ENCODE measurements at places on chromosomes 5 and 9. TPM values are rescaled to one million over a fixed set of nuclear protein-coding genes. Genes with fewer than 3 reads are reported as not detected.

DNA sequence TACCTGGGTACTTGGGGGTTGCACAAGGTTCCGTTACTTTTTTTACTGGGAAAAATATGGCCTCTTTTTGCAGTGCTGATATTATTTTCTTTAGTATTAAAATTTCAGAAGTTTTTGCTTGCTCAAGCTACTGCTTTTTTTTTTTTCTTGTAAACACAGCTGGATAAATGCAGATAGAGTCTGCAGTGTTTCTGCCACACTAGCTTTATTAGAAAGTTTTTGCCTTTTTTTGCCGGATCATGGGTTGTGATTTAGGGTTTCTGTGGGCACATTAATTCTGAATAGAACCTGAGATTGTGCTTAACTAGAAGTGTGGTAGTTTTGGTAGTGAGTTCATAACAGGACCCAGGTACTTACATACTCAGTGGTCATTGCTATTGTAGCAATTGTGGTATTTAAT lies 19.9 kb downstream of the KIAA1958 start:
- no peaks in the 10 kb centered on the region for H3K27me3 ChIP-seq
- H3K4me1 ChIP-seq, result no peaks in the 10 kb centered on the region
- no peak overlapping the region for H3K27ac ChIP-seq
- no peak for DNase-seq
- no peak overlapping the region for H3K4me3 ChIP-seq

GRCh38 chr9:130137081-130137640 lies 35.0 kb upstream of the NCS1 start:
- H3K27me3 ChIP-seq, result no peaks in the 10 kb centered on the region
- no peak overlapping the region for H3K27ac ChIP-seq
- peaks cover 5% of the 10 kb centered on the region for H3K4me1 ChIP-seq
- H3K36me3 ChIP-seq, result no peaks in the 10 kb centered on the region
- no peak overlapping the region for H3K4me3 ChIP-seq

DNA sequence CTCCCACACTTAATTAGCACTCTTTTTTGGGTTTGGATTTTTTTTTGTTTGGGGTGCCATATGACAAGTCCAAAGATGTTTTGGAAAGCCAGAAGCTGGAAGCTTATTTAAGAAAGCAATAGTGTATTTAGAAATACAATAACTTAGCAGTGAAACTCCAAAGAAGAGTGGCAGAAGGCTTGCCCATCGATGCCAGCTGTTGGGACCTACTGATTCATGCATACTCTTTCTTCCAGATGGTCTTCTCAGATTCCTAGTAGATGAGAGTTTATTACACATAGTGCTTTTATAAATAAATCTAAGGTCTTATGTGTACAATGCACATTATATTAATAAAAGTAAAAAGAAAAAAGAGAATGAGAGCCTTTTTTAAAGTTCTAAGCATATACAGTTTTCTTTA lies 374.6 kb downstream of the OSTF1 start:
- no peaks in the 10 kb centered on the region for H3K27me3 ChIP-seq
- H3K4me3 ChIP-seq, result no peak overlapping the region
- H3K4me1 ChIP-seq, result no peaks in the 10 kb centered on the region
- H3K27ac ChIP-seq, result no peak overlapping the region
- no peak for DNase-seq

GRCh38 chr5:72845889-72846288 lies 29.4 kb downstream of the TNPO1 start:
- H3K36me3 ChIP-seq, result no peaks in the 10 kb centered on the region
- no peaks in the 10 kb centered on the region for H3K27me3 ChIP-seq
- no peak overlapping the region for H3K4me3 ChIP-seq
- H3K27ac ChIP-seq, result no peak overlapping the region

- H3K27me3 ChIP-seq, result no peaks in the 10 kb centered on the region
- H3K4me3 ChIP-seq, result no peak overlapping the region
- no peaks in the 10 kb centered on the region for H3K4me1 ChIP-seq
- H3K36me3 ChIP-seq, result no peaks in the 10 kb centered on the region
- no peak for DNase-seq
Observed at GRCh38 chr5:66886941-66887340, 290.7 kb downstream of the MAST4 start.

DNA sequence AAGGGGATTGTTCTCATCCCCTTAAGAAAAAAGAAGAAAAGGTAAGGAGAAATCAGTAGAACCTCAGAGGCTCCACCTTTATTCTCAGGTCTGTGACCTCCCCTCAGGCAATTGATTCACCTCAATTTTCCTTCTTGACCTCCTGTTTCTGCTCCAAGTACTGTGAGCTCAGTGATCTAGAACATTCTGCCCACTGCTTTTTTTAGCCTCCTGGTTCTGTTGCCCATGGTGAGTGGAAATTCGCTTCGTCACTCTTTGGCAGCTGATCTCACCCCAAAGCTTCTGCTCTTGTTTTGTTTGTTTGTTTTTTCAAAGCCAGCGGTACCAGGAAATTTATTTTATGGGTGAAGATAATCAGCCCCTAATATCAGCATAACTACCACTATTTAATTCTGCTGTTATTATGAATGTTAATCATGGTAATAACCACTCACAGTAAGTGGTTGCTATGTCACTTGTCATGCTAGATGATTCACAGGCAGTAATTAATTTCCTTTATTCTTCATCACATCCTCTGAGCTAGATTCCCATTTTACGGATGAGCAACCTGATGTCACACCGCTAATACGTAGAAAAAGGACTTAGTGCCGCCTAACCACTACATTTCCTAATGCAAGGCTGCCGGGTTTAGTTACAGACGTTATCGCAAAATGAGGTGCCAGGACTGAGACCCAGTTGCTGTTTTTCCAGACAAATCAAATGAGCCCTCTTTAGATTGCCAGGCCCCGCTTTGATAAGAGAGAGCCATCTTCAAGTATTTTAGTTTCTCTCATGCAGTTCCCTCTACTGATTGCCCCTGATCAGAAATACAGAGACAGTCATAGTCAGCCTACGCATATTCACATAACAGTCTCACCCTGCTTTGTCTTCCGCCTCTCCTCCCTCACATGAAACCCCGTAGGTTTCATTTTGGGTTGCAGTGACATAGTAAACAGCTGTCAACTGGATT lies 78.2 kb downstream of the CYFIP2 start:
- H3K4me1 ChIP-seq, result no peaks in the 10 kb centered on the region
- H3K27me3 ChIP-seq, result no peaks in the 10 kb centered on the region
- DNase-seq, result no peak

TOR4A gene
- 2.3 TPM for total RNA-seq

CARD19 gene
- total RNA-seq, result 51.3 TPM

GRCh38 chr9:136107155-136107952 lies 11.3 kb downstream of the TMEM250 start:
- peak overlapping the region; percentile 82 for H3K27ac ChIP-seq
- no peaks in the 10 kb centered on the region for H3K36me3 ChIP-seq
- no peak for DNase-seq
- peaks cover 55% of the 10 kb centered on the region for H3K4me1 ChIP-seq
- H3K4me3 ChIP-seq, result peak overlapping the region; percentile 46

DNA sequence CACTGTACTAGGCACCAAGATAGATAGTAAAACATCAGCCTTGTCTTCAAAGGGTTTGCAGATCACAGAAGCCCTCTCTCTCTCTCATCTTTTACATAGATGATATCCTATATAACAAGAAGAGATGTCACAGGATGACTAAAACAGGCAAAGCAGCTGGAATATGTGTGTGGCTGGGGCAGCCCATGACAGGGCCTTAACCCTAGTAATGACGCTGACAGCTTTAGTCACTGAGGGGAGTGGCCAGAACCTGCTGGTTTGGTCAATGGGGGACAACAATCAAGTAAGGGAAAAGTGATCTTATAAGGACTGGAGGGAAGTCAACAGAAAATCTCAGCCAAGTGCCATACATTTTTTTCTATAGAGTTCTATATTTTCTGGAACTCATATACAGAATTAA lies 41.9 kb upstream of the RIC1 start:
- H3K4me1 ChIP-seq, result peaks cover 24% of the 10 kb centered on the region
- peak overlapping the region; percentile 61 for H3K27ac ChIP-seq
- H3K27me3 ChIP-seq, result no peaks in the 10 kb centered on the region
- H3K4me3 ChIP-seq, result no peak overlapping the region
- H3K36me3 ChIP-seq, result no peaks in the 10 kb centered on the region

NAIP gene
- 59.4 TPM for total RNA-seq

GRCh38 chr5:136768457-136768856 lies 403.1 kb upstream of the TRPC7 start:
- H3K27ac ChIP-seq, result no peak overlapping the region
- no peaks in the 10 kb centered on the region for H3K27me3 ChIP-seq
- no peaks in the 10 kb centered on the region for H3K36me3 ChIP-seq
- H3K4me1 ChIP-seq, result no peaks in the 10 kb centered on the region
- H3K4me3 ChIP-seq, result no peak overlapping the region
- no peak for DNase-seq

DNA sequence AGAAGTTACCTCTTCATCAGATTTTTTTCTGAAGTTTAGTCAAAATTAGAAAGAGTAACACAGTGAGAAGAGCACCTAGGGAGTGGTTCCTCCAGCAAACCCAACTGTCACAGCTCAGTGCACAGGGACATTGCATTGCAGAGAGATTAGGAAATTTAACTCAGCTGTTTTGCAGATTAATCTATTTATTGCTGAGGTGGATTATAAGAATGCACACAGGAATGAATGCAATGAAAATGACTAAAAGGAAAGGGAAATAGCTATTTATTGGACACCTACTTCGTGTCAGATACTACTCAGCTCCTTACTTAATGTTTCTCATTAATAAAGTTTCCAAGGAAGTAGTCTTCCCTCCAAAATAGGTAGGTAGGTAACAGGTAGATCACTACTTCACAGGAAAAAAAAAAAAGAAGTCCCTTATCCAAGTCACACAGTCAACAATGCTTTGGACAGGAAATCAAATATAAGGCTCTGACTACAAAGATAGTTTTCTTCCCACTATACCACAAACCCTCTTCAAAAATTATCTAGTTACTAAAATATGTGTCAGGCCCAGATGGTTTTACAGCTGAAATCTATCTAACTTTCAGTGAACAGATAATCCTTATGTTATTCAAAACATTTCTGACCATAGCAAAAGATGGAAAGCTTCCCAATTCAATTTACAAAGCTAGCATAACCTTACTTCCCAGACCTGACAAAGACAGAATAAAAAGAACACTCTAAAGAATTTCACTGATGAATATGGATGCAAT lies 442.2 kb upstream of the MPDZ start:
- DNase-seq, result no peak
- no peaks in the 10 kb centered on the region for H3K36me3 ChIP-seq
- no peaks in the 10 kb centered on the region for H3K4me1 ChIP-seq
- H3K27ac ChIP-seq, result no peak overlapping the region
- no peaks in the 10 kb centered on the region for H3K27me3 ChIP-seq
- no peak overlapping the region for H3K4me3 ChIP-seq

GRCh38 chr5:37701868-37702267 lies 138.0 kb downstream of the GDNF start:
- H3K27me3 ChIP-seq, result no peaks in the 10 kb centered on the region
- H3K4me1 ChIP-seq, result no peaks in the 10 kb centered on the region
- H3K27ac ChIP-seq, result no peak overlapping the region
- no peaks in the 10 kb centered on the region for H3K36me3 ChIP-seq
- no peak for DNase-seq
- no peak overlapping the region for H3K4me3 ChIP-seq

DNA sequence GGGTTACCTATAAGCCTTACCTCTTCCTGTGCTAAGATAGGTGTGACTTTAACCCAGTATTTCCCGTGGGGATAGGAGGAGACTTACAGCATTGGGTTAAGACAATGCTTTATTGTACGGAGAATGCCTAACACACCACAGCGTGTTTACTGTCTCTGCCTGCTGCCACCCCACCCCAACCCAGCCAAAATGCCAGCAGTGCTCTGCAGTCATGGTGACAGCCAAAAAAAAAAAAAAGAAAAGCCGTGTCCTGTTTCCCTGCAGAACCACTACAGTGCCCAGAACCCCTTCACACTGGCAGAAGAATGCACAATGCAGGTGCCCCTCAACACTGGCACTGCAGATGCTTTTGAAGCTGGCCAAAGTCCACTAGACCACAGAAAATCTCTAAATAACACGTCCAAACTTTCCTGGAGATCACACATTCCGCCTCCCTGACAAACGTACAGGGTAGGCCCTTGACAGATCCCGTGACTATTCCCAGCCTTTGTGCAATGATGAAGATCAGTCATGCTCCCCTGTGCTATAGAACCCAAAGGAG lies 102.2 kb downstream of the SERINC5 start:
- peaks cover 6% of the 10 kb centered on the region for H3K36me3 ChIP-seq
- no peak for DNase-seq
- peaks cover 49% of the 10 kb centered on the region for H3K4me1 ChIP-seq
- H3K27ac ChIP-seq, result peak overlapping the region; percentile 78
- H3K27me3 ChIP-seq, result no peaks in the 10 kb centered on the region
- no peak overlapping the region for H3K4me3 ChIP-seq

DNA sequence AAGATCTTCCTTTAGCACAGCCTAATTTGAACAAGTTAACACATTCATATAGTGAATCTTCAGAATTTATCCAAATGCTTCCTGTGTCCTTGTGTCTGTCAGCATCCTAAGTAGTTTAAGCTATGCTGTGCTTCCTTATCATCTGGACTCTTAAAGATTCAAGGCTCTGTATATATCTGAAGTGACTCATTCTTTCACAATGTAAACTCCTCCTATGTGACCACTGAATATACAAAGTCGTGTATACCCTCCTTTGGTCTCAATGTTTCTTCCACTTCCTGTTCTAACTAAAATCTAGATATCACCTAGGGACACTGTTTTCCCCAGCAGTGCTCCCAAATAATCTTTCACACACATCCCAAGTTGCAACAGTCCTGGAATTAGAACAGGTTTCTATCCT lies 935.7 kb upstream of the NUDT12 start:
- no peaks in the 10 kb centered on the region for H3K27me3 ChIP-seq
- H3K36me3 ChIP-seq, result no peaks in the 10 kb centered on the region
- no peaks in the 10 kb centered on the region for H3K4me1 ChIP-seq
- no peak for DNase-seq

DNA sequence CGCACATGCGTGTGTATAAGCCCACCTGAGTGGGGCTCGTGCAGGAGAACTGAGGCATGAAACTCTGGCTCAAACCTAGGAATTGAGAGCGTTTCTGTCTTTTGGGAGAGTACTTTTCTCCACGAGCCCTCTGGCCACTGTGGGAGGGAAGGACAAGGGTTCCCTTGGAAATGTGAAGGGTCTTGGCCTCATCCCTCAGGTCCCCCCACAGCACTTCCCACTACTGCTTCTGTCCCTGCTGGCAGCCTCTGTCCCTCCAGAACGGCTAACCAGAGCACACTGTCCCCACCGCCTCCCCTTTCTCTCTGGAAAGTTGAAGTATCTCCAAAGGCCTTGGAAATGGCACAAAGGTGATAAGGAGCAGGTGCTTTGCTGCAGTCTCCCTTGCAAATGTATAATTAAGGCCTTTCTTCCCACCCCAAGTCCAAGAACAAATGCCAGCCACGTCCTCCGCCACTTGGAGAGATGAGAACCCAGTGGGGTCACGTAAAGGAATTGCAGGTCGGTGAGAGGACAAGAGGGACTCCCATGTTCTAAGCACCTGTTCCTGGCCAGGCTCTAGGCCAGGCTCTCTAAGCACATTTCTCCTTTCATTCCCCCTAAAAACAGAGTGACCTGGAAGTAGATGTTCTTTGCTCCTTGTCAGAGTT lies 107.9 kb upstream of the LMX1B start:
- no peak overlapping the region for H3K27ac ChIP-seq
- no peaks in the 10 kb centered on the region for H3K27me3 ChIP-seq
- no peaks in the 10 kb centered on the region for H3K4me1 ChIP-seq
- no peak overlapping the region for H3K4me3 ChIP-seq
- DNase-seq, result no peak
- no peaks in the 10 kb centered on the region for H3K36me3 ChIP-seq

FOXD1 gene
- total RNA-seq, result 0.32 TPM

- no peaks in the 10 kb centered on the region for H3K36me3 ChIP-seq
- no peak overlapping the region for H3K4me3 ChIP-seq
- H3K27me3 ChIP-seq, result no peaks in the 10 kb centered on the region
Observed at GRCh38 chr9:115328228-115328627, 210.3 kb upstream of the TNC start.

GRCh38 chr5:132734687-132735086 lies 2.7 kb downstream of the KIF3A start:
- peaks cover 13% of the 10 kb centered on the region for H3K4me1 ChIP-seq
- no peak overlapping the region for H3K4me3 ChIP-seq
- H3K27ac ChIP-seq, result no peak overlapping the region
- DNase-seq, result no peak
- no peaks in the 10 kb centered on the region for H3K36me3 ChIP-seq

All from naive thymus-derived CD4-positive, alpha-beta T cell (primary cell).